Glomerular endothelial cell (primary cell): ENCODE measurements at places on chromosomes 3 and 15.

- no peak for DNase-seq
Observed at GRCh38 chr15:69666441-69666882, 213.8 kb downstream of the RPLP1 start.

DNA sequence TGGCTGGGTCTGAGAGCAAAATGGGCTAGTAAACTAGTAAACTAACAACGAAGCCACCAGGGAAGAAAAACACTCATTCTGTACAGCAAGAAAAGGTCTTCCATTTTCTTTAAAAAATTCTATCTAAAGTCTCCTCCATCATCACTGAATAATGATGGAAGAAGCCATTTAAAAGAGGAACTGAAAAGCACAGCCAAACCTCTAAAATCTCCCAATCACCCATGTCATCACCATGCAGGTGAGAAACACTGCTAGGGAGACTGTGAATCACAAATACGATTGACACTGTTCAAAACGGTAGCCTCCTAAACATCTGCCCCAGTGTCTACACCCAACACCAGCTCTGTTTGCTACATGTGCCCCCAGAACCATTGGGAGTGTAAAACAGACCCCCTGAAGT, 140.4 kb downstream of the RORA start:
- DNase-seq: no peak

DNA sequence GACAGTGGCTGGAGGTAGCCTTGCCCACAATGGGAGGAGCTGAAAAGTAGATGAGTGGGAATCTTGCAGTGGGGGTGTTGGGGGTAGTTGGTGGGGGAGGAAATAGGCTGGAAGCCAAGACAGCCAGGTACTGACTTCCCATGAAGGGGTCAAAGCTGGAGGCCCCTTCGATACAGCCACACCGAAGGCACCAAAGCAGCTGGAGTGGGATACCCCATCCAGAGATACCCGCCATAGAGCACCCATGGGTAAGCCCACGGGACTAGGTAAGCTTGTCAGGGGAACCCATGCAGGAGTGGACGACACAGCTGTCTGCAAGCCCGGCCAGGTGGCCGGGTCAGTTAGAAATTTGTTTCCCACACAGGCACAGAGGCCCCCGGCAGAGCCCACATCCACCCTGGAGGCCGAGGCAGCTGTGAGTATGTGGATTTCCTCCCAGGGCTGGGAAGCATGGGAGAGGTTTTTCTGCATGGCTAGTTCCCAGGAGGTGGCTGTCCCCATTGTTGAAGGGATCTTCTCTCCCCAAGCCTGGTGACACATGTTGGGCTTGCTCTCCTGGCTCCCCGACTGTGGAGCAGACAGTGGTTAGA, 28.6 kb downstream of the PRR23E start:
- no peak for DNase-seq

DNA sequence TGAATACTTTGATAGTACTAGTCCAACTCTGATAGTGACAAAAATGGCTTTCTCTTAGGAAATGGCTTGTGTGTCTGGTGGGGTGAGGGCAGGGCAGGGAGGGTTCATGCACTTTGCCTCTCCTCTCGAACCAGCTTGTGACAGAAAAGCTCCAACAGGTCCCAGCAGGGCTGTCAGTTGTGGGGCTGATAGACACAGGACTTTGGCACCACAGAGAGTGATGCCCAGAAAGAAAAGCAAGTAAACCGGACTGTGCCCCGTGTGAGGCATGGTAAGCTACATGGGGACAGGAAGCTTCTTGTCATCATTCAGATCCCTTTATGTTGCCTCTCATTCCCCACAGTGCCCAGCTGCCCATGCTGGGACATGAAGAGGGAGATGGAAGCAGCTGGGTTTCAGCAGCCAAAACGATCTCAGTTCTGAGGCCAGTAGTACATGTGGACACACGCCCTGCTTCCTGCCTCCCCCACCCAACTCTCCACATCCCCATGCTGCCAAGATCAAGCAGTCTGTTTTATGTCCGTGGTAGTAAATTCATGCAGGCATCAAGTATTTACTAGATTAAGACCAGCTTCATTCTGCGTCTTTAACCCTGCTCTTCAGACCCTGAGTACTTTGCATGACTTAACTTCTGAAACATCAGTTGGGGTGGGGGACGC, 29.7 kb upstream of the LIPC start:
- DNase-seq: no peak

GRCh38 chr3:111846717-111847116, 12.3 kb upstream of the PHLDB2 start:
- no peak for DNase-seq

GRCh38 chr3:146468671-146469149, 651 bp downstream of the PLSCR2 start:
- DNase-seq: no peak

- no peak for DNase-seq
Observed at GRCh38 chr3:115788921-115789470, 165.7 kb downstream of the GAP43 start.

DNA sequence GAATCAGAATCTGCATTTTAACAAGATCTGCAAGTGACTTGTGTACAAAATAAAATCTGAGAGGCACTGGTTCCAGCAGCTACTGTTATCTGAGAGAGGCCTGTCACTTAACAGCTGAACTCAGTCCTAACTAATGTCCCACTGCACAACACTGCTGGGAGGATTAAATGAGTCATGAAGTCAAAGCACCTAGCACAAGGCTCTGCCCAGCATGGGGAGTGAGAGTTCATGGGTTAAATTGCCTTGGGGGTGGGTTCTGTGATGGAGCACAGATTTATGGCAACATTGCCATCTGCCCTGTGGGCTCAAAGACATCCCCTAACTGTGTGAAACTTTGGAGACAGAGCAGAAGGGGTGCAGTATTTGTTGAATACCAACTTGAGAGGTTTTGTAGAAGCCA, 250.9 kb downstream of the PLCL2 start:
- no peak for DNase-seq

DNA sequence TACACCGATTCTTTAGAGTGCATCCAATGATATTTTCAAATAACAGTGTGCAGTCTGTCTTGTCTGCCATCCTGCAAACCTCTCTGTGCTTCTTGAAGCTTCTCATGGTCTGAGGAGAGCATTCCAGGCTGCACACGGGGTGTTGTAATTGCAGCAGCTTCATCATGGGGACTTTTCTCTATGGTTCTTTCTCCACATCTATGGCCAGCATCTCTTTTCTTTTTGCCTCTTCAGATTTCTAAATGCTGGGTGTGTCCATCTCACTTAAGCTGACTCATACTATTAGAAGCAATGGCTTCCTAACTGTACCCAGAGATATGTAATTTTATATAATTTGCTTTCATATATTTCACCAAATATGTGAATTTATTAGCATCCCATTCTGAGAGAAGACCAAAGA, 63.8 kb upstream of the EPHB3 start:
- no peak for DNase-seq

GRCh38 chr3:184635126-184635525, 73.5 kb downstream of the EPHB3 start:
- DNase-seq: no peak

GRCh38 chr3:177050501-177051237, 146.6 kb downstream of the TBL1XR1 start:
- DNase-seq: peak; percentile 44
